EH (cell line): ENCODE measurements at places on chromosomes 12 and 14.

- no peak for DNase-seq
These were observed 93.0 kb downstream of the TRHDE start for GRCh38 chr12:72365151-72365550.

DNA sequence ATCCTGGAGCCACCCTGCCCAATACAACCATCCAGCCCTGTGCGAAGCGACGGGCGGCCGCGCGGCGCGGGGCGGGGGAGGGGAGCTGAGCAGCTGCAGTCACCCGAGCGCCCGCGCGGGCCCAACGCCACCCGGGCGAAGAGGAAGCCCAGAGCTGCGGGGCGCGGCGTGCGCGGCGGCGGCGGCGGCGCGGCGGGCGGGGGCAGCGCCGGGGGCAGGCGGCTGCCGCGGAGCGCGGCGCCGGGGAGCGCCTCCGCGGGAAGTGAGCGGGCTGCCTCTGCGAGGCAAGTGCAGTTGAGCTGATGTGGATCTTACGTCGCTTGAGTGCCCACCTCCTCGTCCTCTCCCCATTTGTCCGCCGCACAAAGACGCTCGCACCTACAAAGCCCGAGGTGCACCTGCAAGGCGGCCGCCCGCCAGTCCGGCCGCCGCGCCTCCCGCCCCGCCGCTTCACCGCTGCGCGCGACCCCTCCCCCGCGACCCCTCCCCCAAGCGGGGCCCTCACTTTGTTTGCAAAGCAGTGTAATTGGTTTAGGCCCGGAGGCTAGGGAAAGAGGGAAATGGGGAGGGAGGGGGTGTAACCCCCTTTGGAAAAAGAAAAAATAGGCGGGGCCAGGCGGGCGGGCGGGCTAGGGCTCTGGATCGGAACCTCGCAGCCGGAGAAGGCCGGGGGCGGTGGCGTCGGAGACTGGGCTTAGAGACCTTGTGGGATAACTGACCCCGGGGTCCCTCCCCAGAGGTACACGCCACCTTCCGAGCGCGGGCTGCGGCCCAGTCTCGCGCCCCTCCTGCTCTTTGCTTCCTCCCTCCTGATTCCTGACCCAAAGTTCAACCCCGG lies at the start of the genes FOXA1 and TTC6:
TSS of gene FOXA1 (minus strand) at position 279 of the 838 bp plus-strand sequence. CDS start at position 2, 277 bp downstream.
TSS of gene TTC6 (plus strand) at position 659 of the 838 bp plus-strand sequence. CDS start 26,436 bp downstream, outside the sequence.
- DNase-seq = peak; percentile 42

DNA sequence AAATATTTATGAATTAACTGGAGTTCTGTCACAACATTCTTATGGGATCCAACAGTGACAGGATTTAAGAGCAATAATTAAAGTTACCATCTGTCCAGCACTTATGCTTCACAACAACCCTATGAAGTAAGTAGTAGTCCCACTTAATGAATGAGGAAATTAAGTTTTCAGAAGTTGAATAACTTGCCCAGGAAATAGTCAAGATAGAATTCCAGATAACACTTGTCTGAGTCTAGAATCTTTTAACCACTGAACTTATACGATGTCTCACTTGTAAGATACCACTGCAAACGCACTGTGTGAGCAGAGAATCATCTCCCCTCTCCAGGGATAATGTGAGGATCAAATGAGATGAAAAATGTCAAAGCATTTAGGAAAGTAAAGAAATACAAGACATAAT lies 3.3 kb upstream of the TTC9 start:
- DNase-seq = no peak

DNA sequence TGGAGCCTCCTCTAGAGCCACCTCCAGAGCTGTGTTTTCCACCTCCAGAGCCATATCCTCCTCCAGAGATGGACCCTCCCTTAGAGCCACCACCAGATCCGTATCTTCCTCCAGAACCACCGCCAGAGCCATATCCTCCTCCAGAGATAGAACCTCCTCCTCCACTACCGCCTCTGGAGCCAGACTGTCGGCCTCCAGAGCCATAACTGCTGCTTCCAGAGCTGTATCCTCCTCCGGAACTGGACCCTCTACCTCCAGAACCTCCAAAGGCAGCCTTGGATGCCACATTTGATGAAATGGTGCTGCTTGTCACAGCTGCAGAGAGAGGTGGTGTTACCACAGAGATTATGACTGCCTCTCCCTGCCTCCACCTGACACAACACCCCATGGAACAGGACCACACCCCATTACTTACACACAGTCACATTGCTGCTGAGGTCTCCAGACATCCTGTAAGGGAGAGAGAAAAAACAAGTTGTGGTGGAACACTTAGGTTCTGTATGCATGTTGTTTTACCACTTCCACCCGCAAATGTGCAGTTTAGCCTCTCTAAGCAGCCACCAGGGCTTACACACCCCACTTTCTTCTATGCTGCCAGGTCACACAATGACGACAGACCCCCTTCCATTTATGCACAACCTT lies 6.8 kb downstream of the KRT2 start:
- DNase-seq = no peak

DNA sequence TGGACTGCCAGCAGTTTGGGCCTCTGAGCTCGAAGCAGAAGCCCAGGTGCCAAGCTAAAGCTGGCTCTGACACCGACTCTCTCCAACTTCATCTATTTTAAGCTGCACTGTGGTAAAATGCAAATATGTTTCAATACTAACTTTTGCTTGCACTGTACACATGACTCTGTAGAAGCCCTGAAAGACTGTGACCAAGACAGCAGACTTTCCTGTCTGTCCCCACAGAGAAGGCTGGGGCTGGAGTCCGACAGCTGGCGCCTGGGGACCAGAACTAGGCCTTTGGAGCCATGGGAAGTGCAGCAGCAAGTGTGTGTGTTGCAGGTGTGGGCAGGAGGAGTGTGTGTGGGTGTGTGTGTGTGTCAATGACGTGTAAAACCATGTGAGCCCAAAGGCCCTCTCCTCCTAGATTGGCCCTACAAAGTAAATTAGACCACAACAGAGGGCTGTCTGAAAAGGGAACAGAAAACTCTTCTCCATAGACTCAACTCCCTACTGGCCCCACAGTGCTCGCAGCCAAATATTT lies 16.4 kb upstream of the RAB35 start:
- no peak for DNase-seq
